Gastrocnemius medialis (tissue), 4 donors: ENCODE measurements at places on chromosomes 4 and X. TPM values are rescaled to one million over a fixed set of nuclear protein-coding genes. Genes with fewer than 3 reads are reported as not detected.

GRCh38 chr4:794900-795725, 30.8 kb downstream of the CPLX1 start:
- peaks cover 4% of the 10 kb centered on the region for H3K4me1 ChIP-seq
- DNase-seq = no peak
- peaks cover 56% of the 10 kb centered on the region for H3K27me3 ChIP-seq
- no peak overlapping the region for H3K27ac ChIP-seq
- no peaks in the 10 kb centered on the region for H3K36me3 ChIP-seq

MGAT4D gene
- not detected for total RNA-seq

DNA sequence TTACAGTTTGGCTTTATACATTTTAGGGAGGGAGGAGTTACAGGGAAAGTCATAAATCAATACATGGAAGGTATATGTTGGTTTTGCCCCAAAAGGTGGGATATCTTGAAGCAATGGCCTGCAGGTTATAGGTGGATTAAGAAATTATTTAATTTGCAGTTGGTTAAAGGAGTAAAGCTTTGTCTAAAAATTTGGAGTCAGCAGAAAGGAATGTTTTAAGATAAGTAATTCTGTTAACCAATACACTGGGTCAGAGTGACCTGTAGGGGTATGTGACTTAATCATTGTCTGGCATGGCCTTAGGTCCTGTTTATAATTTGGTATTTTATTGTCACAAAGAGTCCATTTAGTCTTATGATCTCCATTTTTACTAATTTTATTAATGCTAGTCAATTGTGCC, 115.0 kb downstream of the AGTR2 start:
- no peaks in the 10 kb centered on the region for H3K4me1 ChIP-seq
- H3K27ac ChIP-seq = no peak overlapping the region
- no peaks in the 10 kb centered on the region for H3K27me3 ChIP-seq
- H3K4me3 ChIP-seq = no peak overlapping the region
- DNase-seq = no peak

DNA sequence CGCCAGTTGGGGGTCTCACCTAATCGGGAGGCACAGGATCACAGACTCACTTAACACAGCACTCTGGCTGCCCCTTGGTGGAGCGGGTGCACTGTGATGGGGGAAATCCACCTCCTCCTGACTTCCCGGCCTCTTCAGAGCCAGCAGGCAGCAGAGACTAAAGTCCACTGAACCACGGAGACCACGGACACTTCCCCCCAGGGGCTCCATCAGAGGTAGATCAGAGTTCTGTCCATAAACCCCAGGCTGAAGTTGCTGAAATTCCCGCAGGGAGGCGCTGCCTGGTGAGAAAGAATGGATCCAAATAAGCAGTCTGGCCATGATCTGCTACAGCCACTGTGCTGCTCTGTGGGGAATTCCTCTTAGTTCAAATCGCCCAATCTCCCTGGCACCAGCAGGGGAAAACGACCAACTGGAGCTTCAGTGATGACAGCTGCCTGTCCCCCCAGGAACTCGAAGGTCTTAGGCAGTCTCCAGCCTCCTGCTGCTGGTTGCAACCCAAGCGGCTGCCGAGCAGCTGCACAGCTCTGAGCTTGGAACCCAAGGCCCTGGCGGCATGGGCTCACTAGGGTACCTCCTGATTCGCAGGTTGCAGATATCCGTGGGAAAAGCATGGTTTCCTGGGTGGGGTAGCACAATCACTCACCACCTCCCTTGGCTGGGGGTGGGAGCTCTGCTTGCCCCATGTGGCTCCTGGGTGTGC, 106.9 kb upstream of the DCAF12L2 start:
- H3K27me3 ChIP-seq = no peaks in the 10 kb centered on the region
- no peak for DNase-seq
- H3K27ac ChIP-seq = no peak overlapping the region
- H3K4me1 ChIP-seq = no peaks in the 10 kb centered on the region

- H3K4me3 ChIP-seq = no peak overlapping the region
- H3K4me1 ChIP-seq = no peaks in the 10 kb centered on the region
Measured at GRCh38 chrX:29824176-29824906, 391.0 kb upstream of the MAGEB2 start.

SPATA18 gene
- total RNA-seq = 0.46 TPM

- no peaks in the 10 kb centered on the region for H3K27me3 ChIP-seq
- DNase-seq = peak; percentile 42
- no peaks in the 10 kb centered on the region for H3K36me3 ChIP-seq
- no peak overlapping the region for H3K4me3 ChIP-seq
- peak overlapping the region; percentile 33 for H3K27ac ChIP-seq
Measured at GRCh38 chr4:53633608-53634007, 42.3 kb upstream of the LNX1 start.

GRCh38 chrX:101208152-101208905, 11.3 kb upstream of the DRP2 start:
- no peak for DNase-seq
- H3K4me3 ChIP-seq = no peak overlapping the region
- H3K27ac ChIP-seq = no peak overlapping the region
- H3K27me3 ChIP-seq = no peaks in the 10 kb centered on the region
- no peaks in the 10 kb centered on the region for H3K4me1 ChIP-seq

DNA sequence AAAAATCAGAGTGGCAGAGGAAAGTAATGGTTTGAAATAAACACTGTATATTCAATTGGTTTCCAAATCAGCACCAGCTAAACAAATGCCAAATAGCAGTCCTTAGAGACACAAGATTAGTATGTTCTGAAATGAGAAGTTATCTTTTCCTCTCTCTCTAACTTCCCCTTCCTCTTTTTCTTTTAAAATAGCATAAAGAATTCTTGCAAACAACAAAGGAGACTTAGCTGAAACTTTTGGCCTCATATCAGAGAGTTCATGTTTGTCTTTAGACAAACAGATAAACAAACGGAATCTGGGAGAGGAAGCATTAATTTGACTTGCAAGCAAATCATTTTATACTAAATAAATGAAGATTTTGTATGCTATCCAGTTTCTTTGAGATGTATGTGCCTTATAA, 399.0 kb downstream of the GBA3 start:
- no peak overlapping the region for H3K27ac ChIP-seq
- H3K4me3 ChIP-seq = no peak overlapping the region
- H3K4me1 ChIP-seq = no peaks in the 10 kb centered on the region
- no peak for DNase-seq

GRCh38 chrX:130419263-130419662, 17.5 kb downstream of the RBMX2 start:
- no peaks in the 10 kb centered on the region for H3K4me1 ChIP-seq
- no peak overlapping the region for H3K27ac ChIP-seq
- H3K4me3 ChIP-seq = no peak overlapping the region
- no peaks in the 10 kb centered on the region for H3K36me3 ChIP-seq

- H3K27me3 ChIP-seq = no peaks in the 10 kb centered on the region
- no peaks in the 10 kb centered on the region for H3K36me3 ChIP-seq
- H3K4me1 ChIP-seq = no peaks in the 10 kb centered on the region
- no peak overlapping the region for H3K4me3 ChIP-seq
- no peak for DNase-seq
Measured at GRCh38 chr4:161990721-161991120, 173.1 kb downstream of the FSTL5 start.

- DNase-seq = no peak
- H3K27ac ChIP-seq = no peak overlapping the region
- no peaks in the 10 kb centered on the region for H3K27me3 ChIP-seq
- no peaks in the 10 kb centered on the region for H3K36me3 ChIP-seq
Measured at GRCh38 chr4:53776141-53776540, 184.9 kb upstream of the LNX1 start.
